Head of caudate nucleus (tissue), 42 donors: ENCODE measurements at places on chromosomes 3 and 15.
A peak's percentile ranks its signal among the peaks of the same experiment; 100 is the strongest.

GRCh38 chr3:184563561-184563925 is 2.0 kb downstream of the EPHB3 start:
- DNase-seq, result no peak

GRCh38 chr3:38278841-38279240 is 3.3 kb upstream of the SLC22A14 start:
- no peak for DNase-seq

DNA sequence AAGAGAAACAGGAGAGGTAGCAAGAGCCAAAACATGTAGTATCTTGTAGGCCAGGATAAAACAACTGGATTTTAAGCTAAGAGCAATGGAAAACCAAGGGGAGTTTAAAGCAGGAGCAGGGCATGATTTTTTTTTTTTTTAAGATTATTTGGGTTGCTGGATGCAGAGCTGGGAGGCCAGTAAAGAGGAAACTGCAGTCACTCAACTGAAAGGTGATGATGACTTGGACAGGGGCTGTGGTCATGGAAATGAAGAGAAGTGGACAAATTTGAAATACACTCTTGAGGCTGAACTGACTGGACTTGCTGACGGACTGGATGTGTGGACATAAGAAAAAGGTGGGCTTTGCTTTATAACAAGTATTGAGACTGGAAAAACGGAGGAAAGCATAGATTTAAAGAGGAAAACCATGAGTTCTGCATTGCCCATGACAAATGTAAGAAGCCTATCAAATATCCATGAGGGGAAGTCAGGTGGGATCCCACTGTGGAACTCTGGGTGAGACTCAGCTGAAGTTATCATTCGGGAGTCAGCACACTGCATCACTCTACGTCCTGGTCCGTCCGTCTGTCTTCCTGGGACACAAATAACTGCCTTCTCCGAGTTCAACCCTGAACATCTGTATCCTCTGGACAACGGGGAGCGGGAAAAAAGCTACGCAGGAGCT is 688 bp downstream of the XPC start:
- DNase-seq, result no peak

- DNase-seq, result peak; percentile 29
These were observed 447.8 kb downstream of the FHIT start for GRCh38 chr3:60803216-60804173.

DNA sequence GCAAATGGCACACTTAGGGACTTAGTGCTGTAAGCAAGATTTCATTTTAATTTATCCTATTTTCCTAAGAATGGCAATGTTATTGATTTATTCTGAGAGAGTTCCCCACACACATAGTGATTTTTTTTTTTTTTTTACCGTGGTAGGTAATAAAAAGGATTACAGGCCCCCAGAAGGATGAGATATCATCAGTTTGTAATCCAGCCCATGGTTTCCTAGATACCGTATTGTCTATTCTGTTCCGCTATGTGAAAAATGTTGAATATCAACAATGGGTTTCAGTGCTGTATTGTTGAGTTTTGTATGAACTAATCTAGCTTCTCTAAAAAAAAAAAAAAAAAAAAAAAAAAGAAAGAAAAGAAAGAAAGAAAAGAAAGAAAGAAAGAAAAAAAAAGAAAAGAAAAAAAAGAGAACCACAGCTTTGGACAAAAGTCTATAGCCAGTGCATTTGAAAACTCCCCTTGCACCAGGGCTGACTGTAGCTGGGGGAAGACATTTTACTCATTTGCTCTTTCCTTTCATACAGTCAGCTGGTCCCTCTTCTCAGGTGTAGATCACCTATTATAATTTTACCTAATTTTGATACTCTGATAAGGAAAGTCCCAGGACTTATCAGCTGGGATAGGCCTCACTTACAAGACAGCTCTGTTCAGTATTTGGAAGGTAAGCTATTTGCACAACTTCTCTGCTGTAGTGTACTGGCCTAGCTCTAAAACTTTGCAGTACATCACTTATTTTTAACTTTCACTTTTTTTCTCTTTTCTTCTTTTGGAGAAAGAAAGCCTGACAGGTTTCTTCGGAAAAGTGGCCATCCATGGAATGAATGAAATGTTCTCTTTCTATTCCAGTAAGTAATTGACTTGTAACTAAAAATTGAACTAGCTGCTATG is 101.4 kb upstream of the SOX2 start:
- no peak for DNase-seq

DNA sequence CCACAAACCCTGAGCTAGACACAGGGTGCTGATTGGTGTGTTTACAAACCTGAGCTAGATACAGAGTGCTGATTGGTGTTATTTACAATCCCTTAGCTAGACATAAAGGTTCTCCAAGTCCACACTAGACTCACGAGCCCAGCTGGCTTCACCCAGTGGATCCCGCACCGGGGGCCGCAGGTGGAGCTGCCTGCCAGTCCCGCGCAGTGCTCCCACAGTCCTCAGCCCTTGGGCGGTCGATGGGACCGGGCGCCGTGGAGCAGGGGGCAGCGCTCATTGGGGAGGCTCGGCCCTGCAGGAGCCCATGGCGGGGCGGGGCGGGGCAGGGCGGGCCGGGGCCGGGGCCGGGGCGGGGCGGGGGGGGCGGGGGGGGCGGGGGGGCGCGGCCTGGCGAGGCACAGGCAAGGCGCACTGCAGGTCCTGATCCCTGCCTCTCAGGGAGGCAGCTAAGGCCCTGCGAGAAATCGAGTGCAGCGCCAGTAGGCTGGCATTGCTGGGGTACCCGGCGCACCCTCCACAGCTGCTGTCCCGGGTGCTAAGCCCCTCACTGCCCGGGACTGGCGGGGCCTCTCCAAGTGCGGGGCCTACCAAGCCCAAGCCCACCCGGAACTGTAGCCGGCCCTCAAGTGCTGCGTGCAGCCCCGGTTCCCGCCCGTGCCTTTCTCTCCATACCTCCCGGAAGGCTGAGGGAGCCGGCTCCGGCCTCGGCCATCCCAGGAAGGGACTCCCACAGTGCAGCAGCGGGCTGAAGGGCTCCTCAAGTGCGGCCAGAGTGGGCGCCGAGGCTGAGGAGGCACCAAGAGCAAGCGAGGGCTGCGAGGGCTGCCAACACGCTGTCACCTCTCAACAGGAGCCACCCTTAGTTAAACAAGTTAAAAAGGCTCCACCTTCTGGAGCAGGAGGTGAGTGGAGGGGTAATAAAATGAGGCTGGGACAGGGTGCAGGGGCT is 9.8 kb upstream of the TMEM40 start:
- DNase-seq, result no peak

DNA sequence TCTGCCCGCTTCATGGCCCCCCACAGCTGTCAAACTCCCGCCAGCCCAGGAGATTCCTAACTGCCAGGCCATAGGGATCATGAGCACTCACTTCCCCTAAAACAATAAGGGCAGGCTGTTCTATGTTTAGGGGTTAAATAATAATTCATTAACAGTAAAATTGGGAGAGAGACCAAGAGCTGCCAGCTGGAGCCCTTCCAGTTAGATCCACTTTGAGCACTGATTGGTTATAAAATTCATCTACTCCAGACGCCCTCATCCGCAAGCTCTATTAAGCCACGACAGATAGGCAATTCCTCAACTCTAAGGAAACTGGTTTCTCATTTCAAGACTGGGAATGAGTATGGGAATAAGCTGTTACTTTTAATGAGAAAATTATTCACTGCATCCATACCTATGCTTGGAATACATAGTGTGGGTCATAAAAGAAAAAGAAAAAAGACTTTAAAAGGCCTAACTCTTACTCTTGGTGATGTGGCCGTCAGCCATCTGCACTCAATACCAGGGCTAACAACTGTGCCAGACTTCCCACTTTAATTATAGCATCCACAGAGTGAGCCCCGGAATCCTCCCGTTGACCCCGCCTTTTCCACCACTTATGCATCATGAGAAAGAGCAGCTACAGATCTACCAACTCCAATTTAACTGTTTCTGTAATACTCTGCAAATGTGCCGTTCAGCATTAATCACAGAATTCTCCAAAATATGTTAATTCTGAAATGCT is 44.5 kb downstream of the IL17RD start:
- DNase-seq, result no peak

GRCh38 chr3:101248736-101249135 is 71.6 kb downstream of the IMPG2 start:
- DNase-seq, result no peak

- no peak for DNase-seq
These were observed 68.7 kb upstream of the ATP10A start for GRCh38 chr15:25931851-25932250.
